ENCODE measurements at places on chromosomes 5 and 9.

DNA sequence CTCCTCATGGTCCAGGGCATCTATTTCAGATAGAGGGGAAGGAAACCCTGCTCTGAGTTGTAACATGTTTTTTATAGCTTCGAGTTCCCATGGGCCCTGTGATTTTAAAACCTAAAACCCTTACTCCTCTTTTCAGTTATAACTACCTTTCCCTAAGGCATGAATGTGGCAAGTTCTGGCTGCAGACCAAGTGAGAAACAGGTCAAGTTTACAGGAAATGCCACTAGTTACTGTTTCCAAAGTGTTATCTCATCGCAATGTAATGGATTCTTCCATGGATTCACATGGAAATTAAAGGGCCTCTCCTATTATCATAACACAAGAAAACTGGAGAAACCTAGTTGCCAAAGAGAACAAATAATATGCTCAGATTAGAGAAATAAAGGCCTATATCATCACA is 574.5 kb upstream of the GRAMD2B start:
- DNase-seq, result peak; percentile 3

DNA sequence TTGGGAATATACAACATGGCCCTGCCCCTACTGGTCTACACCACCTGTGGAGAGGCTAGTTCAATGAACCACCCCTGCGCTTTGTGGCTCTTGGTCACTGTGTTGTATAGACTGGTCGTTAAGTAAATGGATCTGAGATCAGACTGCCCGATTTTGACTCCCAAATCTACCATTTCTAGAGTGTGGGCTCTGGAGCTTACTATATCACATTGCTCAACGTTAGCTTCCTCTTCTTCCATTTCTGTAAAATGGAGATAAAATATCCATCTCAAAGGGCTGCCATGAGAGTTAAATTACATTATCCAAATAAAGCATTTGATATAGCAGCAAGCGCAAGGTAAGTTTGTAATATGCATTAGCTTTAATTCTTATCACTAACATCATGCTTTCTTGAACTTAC is 52.7 kb upstream of the IFNK start:
- no peak for DNase-seq

- DNase-seq, result no peak
These were observed 294.2 kb downstream of the ICE1 start for GRCh38 chr5:5716665-5717064.

- no peak for DNase-seq
These were observed 88.7 kb upstream of the ELL2 start for GRCh38 chr5:96050273-96050880.

DNA sequence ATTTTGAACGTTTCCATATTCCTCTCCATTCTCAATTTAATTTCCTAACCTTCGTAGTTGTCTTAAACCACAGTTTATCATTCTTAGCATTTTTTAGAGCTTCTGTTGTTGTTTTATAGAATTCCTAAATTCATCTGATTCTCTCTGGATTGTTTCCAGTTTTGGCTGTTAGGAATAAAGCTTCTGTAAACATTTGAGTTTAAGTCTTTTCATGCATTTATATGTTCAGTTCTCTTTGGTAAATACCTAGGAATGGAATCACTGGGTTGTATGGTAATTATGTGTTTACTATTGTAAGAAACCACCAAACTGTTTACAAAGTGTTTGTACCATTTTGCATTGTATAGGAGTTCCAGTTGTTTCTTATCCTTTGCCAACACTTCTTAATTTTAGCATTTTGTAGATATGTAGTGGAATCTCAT is 29.7 kb downstream of the GPR21 start:
- peak; percentile 79 for DNase-seq

DNA sequence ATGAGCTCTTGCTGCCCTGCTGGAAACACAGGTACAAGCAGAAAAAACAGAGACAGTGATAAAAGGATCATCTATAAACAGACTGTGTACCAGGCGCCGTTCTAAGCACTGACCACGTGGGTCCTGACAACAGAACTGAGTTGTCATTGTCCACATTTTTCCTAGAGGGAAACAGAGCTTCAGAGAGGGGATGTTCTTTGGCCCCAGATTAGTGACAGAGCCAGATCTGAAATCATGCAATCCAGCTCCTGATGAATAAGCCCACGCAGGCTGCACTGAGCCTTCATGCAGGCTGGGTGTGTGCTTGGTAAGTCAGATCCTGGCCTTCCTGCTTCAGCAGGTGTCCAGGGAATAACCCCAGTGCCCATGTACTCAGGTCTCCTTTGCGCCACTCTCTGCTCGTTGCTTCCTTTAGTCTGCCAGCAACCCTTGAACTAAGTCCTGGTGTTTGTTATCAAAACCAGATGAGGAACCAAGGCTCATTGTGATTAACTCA is 22.8 kb upstream of the TCF7 start:
- no peak for DNase-seq

- no peak for DNase-seq
These were observed 116.7 kb downstream of the ROR2 start for GRCh38 chr9:91833096-91833877.

- peak; percentile 83 for DNase-seq
These were observed 295.9 kb downstream of the NFIB start for GRCh38 chr9:14018081-14018480.

GRCh38 chr5:86439593-86440110 is 178.1 kb upstream of the COX7C start:
- DNase-seq, result no peak

DNA sequence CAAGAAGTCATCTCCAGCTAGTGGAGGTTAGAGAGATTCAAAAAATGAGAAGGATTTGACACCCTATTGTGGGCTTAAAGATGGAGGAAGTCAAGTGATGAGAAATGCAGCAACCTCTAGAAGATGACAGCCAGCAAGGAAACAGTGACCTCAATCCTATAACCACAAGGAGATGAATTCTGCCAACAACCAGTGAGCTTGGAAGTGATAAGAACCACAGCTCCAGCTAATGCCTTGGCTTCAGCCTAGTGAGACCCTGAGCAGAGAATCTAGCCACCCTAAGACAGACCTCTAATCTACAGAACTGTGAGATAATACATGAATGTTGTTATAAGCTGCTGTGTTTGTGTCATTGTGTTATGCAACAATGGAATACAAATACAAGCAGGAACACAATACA is 262.4 kb downstream of the GRIA1 start:
- DNase-seq, result no peak

DNA sequence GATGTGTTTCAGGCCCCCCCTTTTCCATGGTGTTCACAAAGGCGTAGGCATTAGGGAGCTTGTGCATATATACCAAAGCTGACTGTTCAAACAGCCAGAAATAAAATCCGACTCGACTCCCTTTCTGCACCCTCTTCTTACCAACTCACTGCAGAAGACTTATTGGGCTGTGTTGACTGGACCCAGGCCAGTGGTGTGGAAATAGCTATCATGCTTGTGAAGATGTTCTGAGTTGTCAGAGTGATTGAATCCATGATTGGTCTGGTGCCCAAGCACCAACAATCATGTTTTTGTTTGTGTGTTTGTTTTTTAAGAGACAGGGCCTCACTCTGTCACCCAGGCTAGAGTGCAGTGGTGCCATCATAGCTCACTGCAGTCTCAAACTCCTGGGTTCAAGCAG is 21.6 kb downstream of the TJP2 start:
- no peak for DNase-seq

DNA sequence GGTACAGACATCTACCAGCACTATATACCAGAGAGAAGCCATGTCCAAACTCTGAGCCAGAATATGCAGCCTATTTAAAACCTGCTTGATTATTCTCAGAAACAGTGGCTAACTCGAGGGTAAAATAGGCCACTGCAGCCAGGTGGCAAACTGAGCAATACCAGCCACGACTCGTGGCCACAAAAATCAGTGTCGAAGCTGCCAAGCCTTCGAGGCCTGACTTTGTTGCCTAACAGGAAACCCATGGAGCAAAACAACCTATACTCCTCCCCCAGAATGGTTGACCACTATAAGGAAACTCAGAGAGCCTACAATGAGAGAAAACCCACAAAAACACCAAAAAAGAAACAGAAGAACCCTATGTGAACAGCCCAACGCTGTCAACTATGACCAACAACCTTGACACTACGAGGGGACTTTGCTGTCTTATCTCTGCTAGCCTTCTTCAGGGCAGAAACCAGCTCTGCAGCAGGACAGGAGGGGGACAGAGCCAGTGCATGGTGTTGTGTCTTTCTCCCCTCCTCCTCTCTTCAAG is 133.8 kb downstream of the TMEM174 start:
- peak; percentile 34 for DNase-seq

DNA sequence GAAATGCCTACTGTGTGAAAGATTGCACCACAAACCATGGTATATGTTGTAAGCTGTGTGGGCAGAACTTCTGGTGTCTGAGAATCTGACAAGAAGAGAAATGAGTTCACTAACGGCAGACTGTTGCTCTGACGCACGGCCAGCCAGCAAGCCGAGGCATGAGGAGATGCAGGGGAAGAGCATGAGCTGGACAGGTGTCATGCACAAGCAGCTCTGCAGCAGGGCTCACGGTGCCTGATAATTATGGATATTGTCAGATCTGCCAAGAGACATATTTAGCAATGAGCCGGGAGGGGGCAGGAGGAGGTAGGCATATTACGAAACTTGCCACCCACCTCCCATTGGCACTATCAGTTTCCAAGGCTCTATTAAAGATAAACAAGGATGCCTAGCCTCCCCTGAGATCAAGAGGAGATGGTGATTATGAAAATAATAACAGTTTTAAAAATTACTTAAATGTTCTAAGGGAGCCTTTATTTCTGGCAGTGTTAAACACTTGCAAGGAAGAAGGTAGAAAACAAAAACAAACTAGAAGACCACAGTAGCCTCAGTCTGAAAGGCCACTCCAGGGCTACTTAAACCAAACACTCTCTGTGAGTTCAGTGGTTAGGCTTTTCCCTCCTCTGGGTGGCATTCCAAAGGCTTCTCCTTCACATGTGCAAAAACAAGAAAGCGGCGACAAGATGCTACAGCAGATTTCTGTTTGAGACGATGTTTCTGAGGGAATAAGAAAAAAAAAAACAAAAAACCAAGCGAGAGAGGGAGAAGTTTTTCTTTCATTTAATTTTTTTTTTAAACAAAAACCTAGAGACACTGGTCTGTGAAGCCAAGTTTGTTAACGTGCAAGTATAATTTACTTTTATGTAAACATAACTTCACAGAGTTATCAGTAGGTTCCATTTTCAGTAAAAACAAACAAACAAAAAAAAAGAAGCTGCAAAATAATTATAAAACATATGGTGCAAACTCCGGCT is 339.5 kb downstream of the BNC2 start:
- DNase-seq, result peak; percentile 53

- no peak for DNase-seq
These were observed 279.2 kb downstream of the DMAC1 start for GRCh38 chr9:7520396-7520795.

- DNase-seq, result peak; percentile 72
These were observed 88.1 kb downstream of the KCNN2 start for GRCh38 chr5:114449860-114450421.

- DNase-seq, result no peak
These were observed 3.3 kb upstream of the MSMP start for GRCh38 chr9:35757226-35757891.

- no peak for DNase-seq
These were observed 128.9 kb upstream of the ERCC6L2 start for GRCh38 chr9:95746408-95747180.

DNA sequence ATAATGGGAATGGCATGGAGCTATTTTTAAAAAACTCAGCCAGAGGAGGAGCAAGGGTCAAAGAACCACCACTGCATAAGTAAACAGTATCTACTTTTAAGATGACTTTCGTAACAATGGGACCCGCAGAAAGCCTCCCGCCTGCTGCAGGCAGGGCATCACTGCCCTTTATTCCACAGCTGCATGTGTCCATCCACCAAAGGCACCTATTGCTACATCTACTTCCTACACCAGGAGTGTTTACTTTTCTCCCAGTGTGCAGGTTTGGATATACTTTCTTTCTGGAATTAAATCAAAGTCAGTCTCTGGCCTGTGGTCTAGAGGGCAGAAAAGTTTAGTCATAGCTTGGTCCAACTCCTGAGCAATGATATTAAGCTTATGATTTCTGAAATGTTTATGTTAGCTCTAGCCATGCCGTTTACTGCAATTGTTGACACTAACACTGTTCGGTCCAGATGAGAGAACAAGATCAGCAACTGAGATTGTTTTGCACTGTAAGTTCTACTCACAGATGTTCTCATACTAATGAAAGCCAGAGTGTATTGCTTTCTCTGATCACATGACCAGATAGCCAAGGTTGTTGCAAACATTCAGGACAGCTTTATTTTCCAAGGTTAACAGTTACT is 391.5 kb downstream of the FGF10 start:
- no peak for DNase-seq

DNA sequence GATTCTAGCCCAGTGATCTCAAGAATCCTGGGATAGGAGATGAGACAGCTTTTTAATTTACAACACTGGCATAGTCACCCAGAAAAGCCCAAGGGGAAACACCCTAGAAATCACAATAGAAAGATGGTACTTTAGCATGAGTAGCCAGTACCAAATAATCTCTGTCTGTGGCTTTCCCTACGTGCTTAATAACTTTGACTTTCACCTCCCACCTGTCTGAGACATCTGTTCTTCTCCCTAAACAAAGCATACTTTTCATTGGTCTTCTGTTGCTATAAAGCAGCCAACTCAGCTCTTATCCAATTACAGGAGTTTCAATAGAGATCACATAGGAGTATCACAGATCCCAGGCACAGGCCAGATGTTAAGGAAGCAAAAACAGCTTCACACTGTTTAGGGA is 10.4 kb downstream of the MARCHF3 start:
- DNase-seq, result no peak

GRCh38 chr9:88645879-88646199 is 110.9 kb downstream of the NXNL2 start:
- peak; percentile 40 for DNase-seq

GRCh38 chr5:100157066-100157465 is 378.1 kb upstream of the FAM174A start:
- no peak for DNase-seq

DNA sequence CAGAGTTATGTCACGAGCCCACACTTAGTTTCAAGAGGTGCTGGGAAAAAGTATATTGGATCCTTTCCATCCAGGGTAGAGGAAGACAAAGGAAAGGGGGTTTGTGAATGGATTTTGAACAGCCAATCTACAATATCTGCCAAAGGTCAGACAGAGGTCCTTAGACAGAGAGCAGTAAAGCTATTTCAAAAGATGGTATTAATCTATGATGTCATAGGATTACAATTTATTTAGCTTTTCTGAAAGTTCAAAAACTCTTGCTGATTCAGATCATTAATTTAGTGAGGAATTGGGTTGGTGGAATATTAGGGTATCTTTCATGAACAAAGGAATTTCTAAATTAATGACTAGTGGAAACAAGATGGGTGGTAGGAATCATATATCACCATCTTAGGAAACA is 126.9 kb downstream of the NTRK2 start:
- DNase-seq, result no peak

DNA sequence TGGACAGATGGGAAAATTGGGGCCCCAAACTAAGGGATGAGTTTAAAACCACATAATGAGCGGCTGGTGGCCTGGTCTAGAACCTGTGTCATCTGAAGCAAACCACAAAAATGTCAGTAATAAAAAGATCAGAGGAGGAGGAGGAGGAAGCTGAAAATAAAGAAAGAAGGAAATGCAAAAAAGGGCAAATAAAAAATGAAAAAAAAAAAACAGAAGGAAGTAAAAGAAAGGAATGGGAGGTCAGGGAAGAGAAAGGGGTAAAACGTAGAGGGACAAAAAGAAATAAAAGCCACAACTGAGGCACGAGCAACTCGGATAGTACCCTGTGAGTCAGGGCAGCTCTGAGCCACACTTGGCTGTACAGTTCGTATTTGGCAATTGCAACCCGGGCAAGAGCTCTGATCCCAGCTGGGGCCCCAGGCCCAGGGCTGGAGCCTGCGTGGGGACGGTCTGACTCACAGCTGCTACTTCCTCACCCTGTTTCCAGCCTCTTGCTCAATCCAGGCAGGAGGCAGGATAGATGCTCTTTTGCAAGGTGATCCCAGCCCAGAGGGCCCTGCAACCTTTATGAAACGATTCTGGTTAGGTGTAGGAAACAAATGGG is 137.9 kb upstream of the TRIM32 start:
- peak; percentile 96 for DNase-seq

Measured in choroid plexus epithelial cell (primary cell).